Stimulated activated CD8-positive, alpha-beta memory T cell treated with anti-CD3 and anti-CD28 coated beads, Interleukin-7, amount 100 ng/mL, for 4 hours (primary cell): ENCODE measurements at places on chromosomes 1 and 21.

GRCh38 chr1:169064103-169064502, 42.4 kb upstream of the ATP1B1 start:
- DNase-seq, result no peak

- DNase-seq, result no peak
These were observed 14.6 kb upstream of the C1orf146 start for GRCh38 chr1:92203105-92203504.

- no peak for DNase-seq
These were observed 8.1 kb upstream of the GBP5 start for GRCh38 chr1:89280766-89281165.

- no peak for DNase-seq
These were observed 10.1 kb downstream of the EXTL1 start for GRCh38 chr1:26031611-26032220.
